ENCODE measurements at places on chromosomes 16 and 17.

DNA sequence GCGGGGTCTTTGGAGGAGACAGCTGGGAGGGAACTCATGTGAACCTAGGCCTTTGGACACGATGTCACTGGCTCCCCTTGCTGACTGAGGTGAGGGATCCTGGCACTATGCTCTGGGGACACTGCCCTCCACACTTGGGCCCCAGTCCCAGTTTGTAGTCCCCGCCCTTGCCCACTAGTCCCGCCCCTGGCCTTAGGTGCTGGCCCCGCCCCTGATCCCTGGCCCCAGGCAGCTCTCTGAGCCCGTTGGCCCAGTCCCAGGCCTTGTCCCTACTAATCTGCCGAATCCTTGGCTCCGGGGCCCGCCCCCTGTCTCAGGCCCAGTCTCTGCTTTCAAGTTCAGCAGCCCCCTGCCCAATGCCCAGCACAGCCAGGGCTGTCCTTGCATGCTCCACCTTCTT is 61.0 kb downstream of the SMPD3 start:
- no peak for DNase-seq

GRCh38 chr16:86343796-86344585 is 166.3 kb upstream of the FOXF1 start:
- DNase-seq, result peak; percentile 33

DNA sequence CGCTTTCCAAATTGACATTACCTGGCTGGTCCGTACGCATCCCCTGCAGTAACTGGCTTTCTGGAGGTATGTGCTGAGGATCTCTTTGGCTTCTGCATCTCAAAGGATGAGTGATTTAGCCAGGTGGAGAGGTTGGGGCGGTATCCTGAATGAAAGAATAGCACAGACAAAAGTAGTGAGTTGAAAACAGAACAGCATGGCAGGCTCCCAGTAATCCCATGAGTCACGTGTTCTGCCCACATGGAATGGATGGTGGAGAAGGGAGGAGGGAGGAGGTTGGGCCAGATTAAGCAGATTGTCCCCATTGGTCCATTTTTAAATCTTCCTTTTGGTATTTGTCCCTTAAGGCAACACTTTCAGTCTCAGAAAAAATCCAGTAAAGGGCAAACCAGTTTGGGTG is 176.0 kb downstream of the WWOX start:
- DNase-seq, result no peak

GRCh38 chr17:61583660-61584264 is 7.3 kb downstream of the NACA2 start:
- DNase-seq, result no peak

DNA sequence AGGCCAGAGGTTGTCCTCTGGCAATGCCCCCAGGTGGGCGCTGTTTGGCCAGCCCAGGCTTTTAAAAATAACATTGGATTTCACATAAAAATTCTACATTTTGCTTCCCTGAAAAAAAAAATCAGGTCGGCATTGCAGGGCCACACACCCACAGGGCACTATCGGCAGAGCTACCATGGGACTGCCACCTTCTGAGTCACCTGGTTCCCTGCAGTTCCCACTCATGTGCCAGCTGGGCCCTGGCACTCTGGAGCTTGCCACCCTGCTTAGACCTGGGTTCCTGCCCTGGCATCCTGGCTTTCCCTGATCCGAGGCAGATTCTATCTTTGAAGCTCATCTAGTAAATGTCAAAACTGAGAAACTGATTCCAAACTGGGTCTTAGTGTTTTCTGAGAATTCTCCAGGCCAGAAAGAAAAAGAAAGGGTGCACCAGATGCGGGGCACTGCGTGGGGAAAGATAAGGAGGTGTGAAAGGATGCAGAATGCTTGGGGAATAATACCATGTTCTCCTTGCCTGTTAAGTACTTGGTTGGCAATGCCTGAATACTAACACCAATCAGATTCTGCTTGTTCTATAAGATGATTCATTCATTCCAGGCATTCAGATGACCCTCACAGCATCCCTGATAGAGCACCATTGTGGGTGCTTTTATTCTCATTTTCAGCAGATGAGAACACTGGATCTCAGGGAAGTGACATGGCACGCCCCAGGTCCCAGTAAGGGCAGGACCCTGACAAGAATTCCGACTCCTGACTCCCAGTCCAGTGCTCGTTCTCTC is 51.8 kb downstream of the RAI1 start:
- DNase-seq, result peak; percentile 69

GRCh38 chr17:11628831-11629230 is 30.6 kb downstream of the DNAH9 start:
- DNase-seq, result no peak

DNA sequence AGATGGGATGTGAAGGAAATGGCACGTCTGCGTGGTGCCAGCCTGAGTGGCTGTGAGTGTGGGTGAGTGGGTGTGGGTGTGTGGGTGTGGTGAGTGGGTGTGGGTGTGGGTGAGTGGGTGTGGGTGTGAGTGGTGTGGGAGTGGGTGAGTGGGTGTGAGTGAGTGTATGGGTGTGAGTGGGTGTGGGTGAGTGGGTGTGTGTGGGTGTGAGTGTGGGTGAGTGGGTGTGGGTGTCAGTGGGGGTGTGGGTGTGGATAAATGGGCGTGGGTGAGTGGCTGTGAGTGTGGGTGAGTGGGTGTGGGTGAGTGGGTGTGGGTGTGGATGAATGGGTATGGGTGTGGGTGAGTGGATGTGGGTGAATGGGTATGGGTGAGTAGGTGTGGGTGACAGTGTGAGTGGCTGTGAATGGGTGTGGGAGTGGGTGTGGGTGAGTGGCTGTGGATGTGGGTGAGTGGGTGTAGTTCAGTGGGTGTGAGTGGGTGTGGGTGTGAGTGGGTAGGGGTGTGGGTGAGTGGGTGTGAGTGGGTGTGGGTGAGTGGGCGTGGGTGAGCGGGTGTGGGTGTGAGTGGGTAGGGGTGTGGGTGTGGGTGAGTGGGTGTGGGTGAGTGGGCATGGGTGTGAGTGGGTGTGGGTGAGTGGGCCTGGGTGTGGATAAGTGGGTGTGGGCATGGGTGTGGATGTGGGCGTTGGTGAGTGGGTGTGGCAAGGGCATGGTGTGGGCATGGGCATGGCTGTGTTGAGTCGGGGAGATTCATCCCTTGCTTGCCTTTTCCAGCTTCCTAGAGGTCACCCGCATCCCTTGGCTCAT is 80.8 kb downstream of the ZDHHC7 start:
- no peak for DNase-seq

DNA sequence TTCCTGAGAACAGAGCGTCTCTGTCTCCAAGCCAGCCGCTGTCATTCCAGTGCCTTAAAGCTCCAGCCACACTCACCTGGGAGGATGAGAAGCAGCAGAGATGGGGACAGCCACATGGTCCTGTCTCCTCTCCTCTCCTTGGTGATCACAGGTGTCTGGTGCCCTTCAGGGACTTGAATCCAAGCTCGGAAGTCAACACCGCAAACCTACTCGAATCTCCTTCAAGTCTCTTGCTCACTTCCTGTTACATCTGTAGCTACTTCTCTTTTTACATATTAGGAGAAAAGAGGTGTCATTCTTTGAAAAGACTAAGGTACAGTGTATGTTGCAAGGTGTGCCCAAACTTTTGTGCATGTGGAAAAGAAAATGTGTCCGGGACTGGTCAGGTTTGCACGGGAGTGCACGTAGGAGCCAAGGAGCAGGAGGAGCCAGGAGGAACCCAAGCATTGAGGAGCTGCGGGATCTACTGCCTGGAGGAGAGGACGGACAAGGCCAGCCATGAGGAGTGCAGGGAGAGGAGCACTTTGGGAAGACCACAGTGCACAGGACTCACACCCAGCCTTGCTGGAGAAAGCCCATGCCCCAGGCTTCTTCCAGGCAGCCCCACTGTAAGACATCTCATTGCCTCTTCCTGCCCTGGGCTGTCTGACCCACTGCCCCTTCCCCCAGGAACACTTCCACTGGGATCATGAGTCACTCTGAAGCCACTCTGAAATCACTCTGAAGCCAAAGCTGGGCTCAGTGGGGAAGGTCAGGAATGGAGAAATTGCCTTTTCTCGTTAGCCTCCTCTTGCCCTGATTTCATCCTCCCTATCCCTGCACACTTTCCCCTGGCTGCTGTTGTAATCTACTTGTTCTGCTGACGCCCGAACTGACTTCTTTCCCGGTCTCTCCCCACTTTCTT is at the start of gene CD300LD:
Gene CD300LD (minus strand): TSS at position 197 of the 904 bp plus-strand sequence. CDS start 81 bp downstream, at position 116.
- DNase-seq, result peak; percentile 8

- DNase-seq, result no peak
Observed at GRCh38 chr16:19095654-19096053, 18.1 kb upstream of the ITPRIPL2 start.

GRCh38 chr16:70602831-70603230 is 43.5 kb upstream of the IL34 start:
- no peak for DNase-seq

DNA sequence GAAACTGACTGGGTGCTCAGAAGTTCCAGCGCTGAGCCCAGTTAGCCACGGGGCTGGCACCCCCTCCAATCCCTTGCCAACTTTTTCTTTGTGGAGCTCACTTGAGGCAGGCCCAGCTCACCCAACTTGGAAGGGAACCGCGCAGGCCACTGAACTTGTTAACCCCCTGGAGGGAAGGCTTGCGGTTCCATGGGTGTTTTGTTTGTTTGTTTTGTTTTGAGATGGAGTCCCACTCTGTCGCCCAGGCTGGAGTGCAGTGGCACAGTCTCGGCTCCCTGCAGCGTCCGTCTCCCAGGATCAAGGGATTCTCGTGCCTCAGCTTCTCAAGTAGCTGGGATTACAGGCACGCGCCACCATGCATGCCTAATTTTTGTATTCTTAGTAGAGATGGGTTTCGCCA is 34.1 kb upstream of the NDRG4 start:
- no peak for DNase-seq

- no peak for DNase-seq
Observed at GRCh38 chr17:61385577-61386236, 13.9 kb upstream of the TBX2 start.

GRCh38 chr17:21024024-21024423 is 18.8 kb downstream of the USP22 start:
- no peak for DNase-seq

- DNase-seq, result no peak
Observed at GRCh38 chr17:17091276-17091675, 49.0 kb downstream of the MPRIP start.

GRCh38 chr17:57463103-57463885 is 207.0 kb downstream of the MSI2 start:
- DNase-seq, result peak; percentile 90

GRCh38 chr17:3533752-3534151 is 23.9 kb downstream of the TRPV3 start:
- no peak for DNase-seq

- DNase-seq, result no peak
Observed at GRCh38 chr16:86430814-86431213, 79.5 kb upstream of the FOXF1 start.
